ENCODE measurements at places on chromosomes 2 and 18.

DNA sequence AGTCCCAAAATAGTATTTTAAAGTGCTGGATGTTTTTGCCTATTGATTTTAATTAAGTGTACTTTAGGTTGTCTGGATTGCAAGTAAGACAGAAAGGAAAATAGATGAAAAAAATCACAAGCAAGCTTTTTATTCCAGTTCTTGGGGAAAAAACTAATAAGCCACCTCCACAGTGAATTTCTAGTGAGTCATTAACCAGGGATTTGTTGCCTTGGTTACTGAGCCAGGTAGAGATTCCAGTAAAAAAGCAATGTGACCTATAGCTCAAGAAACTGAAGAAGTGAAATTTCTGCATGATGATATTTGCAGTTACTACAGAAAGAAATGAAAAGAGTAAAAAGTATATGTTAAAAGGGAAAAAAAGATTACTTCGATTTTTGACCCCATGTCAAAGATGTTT lies 160.6 kb downstream of the METTL4 start:
- no peak for DNase-seq

- no peak for DNase-seq
Measured at GRCh38 chr18:3450012-3450798, at the start of gene TGIF1. Gene TGIF1, plus strand, starts transcription at chr18:3450172. Its CDS starts 318 bp downstream, at chr18:3450490.

GRCh38 chr18:8121942-8122480 lies 487.2 kb upstream of the RAB12 start:
- DNase-seq, result no peak

DNA sequence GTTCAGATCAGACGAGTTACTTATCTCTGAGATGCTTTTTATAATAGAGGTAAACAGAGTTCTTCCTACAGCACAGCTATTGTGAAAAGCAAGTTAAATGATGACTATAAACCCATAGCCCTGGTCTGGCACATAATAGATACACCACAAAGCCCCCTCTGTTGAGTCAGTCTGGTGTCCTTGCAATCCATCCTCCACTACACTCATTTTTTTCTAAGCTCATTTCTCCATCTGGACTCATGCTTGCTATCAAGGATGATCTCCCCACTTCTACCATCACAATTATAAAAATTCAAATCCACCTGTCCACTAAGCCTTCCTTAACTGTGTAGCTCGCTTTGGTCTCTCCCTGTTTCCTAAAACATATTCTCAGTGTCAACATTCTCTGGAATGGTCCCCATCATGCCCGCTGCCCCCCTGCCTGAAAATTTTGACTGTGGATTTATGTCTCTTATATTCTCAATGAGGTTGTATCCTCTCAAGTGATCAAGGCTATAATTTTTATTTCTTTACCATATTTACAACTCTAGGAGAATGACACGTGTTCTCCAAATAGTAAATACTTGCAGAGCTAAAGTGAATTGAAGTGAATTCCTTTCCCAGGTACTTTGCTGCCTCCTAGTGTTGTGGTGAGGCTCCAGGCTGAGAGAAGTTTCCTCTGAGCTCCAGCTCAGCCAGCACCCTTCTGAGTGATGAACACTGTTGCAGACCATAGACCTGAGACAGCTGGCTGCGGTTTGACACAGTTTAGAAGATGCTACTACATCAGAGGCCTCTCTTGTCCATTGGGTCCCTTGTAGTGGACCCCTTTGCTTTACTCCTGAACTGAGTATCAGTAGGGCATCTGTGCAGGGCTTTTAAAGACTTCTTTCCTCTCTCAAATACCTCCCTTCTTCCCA lies 108.7 kb downstream of the DPP10 start:
- peak; percentile 6 for DNase-seq

DNA sequence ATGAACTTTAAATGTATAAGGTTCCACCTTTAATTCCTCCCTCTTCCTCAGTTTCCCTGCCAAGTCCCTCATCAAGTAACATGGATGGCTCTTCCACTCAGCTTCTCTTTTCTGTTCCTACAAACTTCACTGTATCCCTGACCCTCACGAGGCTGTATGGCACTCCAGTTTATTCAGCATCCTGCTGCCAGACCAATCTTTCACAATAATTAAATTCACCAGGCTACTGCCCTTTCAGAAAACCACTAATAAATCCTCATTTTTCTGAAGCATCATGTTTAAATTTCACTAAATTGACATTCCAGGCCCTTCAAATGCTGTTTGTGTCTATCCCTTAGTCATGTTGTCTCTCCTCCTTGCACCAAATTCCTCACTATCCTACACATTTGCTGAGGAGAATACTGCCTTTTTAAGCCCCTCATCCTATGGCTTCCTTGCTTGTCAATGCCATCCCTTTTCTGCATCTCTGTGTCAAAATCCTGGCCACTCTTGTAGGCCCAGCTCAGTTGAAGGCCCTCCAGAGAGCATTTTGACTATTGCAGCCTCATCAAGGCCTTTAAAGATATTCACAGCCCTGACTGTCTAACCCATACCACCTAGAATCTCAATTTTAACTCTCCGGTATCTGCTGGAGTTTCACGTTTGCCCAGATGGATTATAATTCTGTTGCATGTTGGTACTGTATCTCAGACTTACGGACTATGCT lies 22.8 kb upstream of the ASNSD1 start:
- DNase-seq, result no peak

- no peak for DNase-seq
Measured at GRCh38 chr2:205872716-205873115, 190.4 kb downstream of the NRP2 start.

GRCh38 chr2:98935777-98936352 lies at the start of gene CRACDL:
Gene CRACDL, minus strand, starts transcription at chr2:98936225. Its CDS starts 89,425 bp downstream, at chr2:98846800.
- DNase-seq, result no peak

GRCh38 chr2:18545384-18545783 lies 15.1 kb downstream of the RDH14 start:
- peak; percentile 13 for DNase-seq

DNA sequence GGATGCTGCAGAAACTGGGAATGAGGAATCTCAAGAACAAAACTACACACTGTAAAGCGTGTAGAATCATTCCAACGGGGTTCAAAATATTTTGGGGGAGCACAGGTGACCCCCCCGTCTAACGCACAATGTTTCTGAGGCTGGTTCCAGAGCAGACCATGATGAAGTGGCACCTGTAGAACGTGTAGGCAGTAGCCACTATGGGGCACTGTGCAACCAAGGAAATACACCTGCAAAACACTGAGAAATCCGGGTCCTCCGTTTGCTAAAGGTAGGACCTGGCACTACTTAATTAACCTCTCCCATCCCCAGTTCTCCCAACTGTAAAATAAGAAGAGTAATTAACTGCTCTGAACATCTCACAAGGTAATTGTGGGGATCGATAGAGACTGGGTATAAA lies 22.6 kb downstream of the ST6GAL2 start:
- DNase-seq, result no peak

DNA sequence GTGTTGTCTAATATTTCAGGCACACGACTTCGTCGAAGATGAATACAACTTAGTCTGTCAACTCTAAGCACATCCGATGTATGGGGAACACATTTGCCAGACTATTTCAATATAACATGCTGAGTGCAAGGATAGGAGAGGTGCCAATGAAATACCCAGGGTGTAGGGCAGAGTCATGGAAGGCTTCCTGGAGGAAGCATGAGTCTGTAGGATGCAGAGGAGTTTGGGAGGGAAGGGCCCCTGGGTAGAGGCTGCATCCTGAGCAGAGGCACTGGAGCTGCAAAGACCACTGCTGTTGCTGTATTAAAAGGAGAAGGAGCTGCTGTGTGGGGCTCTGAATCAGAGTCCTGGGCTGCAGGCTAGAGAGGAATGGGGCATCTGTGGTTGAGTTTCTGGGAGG lies 89.9 kb downstream of the ASAP2 start:
- DNase-seq, result no peak

- no peak for DNase-seq
Measured at GRCh38 chr18:5142859-5143258, 54.2 kb downstream of the AKAIN1 start.

DNA sequence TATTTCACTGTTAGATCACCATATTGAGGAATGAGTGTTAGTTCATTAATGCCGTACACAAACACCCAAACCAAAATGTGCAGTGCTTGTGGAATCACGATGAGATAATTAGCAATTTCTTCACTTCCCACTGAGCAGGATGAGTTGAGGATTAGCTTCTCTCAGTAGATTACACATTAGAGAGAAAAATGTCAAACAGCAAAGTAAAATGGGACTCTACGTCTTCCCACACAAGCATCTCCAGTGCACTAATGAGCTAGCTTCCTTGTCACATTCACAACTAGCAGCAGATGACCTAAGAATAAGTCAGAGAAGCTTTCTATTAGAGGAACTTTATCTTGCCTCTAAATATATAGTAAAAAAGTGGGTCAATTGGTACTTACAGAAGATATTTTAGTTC lies 926.9 kb downstream of the TSN start:
- DNase-seq, result no peak

- DNase-seq, result no peak
Measured at GRCh38 chr2:76517574-76517909, 806.8 kb upstream of the GCFC2 start.

GRCh38 chr2:46003903-46004473 lies 293.2 kb upstream of the EPAS1 start:
- DNase-seq, result no peak

GRCh38 chr18:55577812-55578539 lies 10.0 kb downstream of the TCF4 start:
- no peak for DNase-seq

GRCh38 chr2:143176606-143177005 lies 47.4 kb downstream of the ARHGAP15 start:
- no peak for DNase-seq

DNA sequence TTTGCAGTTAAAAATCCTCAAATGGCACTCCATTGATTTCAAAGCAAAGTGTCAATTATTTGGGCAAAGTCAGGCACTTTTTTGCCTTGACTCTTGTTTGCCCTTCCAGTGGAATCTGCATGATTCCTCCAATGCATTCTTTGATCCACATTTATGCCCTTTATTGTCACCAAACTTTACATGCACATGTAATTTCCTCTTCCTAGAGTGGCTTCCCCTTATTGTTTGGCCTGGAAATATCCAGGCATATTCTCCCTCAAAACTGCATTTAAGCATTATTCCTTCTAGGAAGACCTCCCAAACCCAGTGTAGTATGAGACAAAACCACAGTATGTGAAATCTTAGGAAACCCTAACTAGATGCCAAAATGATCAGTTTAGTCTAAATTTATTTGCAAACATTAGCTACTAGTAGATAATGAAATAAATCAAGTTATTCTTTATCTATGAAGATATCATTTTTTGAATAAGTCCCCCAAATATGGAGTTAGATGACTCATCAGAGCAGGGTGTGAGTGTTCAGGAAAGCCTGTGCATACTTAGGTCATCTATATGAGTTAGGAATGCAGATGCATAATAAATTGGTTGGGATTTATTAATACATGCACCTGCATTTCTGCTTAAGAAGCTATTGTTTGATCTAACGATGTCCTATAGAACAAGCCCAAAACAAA lies 433.3 kb upstream of the TCF4 start:
- no peak for DNase-seq

DNA sequence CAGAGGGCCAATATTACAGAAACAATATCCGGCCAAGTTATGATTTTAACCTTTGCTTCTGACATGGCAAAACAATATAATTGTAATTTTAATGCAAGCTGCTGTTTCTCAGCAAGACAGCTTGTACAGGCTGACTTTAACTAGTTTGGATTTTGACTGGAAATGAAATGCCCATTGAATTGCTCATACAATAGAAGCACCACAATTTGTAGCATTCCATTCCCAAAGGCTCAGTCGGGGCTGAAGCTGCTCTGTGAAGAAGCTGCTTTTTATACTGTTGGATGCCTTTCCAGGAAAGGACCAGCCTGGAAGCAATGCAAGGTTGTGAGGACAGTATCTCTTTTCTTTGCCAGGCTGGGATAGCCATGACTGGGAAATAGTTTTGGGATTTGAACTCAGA lies 677.0 kb upstream of the FANCL start:
- peak; percentile 74 for DNase-seq

- DNase-seq, result peak; percentile 7
Measured at GRCh38 chr18:623761-624620, 27.2 kb downstream of the CLUL1 start.

- DNase-seq, result no peak
Measured at GRCh38 chr2:186641132-186641806, 51.4 kb downstream of the ITGAV start.

- no peak for DNase-seq
Measured at GRCh38 chr2:3641181-3641580, 16.8 kb upstream of the ALLC start.

- no peak for DNase-seq
Measured at GRCh38 chr2:47313141-47313691, 89.7 kb upstream of the MSH2 start.

- DNase-seq, result peak; percentile 73
Measured at GRCh38 chr18:22674272-22674671, 256.6 kb upstream of the CTAGE1 start.

GRCh38 chr18:8673256-8674209 lies 31.8 kb upstream of the MTCL1 start:
- no peak for DNase-seq

- DNase-seq, result no peak
Measured at GRCh38 chr18:74748809-74749208, 151.1 kb downstream of the ZNF407 start.

All from GM04503 (cell line).